Muscle of leg (tissue), 16 donors: ENCODE measurements at places on chromosomes 1 and 21.
A peak's percentile ranks its signal among the peaks of the same experiment; 100 is the strongest.

DNA sequence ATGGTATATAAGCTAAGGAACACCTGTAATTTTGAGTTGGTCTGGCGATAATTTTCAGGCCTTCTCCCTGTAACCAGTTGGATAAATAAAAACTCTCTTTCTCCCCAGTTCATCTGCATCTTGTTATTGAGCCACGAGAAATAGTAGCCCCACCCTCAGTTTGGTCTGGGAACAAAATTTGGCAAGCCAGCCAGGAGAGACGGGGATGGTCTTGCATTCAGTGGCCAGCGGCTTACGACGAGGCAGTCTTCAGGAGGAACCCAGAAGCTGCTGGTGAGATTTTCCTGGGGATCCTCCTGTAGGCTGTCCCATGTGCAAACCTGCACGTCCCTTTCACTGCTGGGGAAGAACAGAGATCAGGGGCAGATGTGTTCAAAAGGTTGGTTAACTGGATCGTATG is 174.6 kb downstream of the PLA2G4A start:
- no peak for DNase-seq

GRCh38 chr1:51953079-51953478 is 37.4 kb downstream of the RAB3B start:
- DNase-seq: no peak

DNA sequence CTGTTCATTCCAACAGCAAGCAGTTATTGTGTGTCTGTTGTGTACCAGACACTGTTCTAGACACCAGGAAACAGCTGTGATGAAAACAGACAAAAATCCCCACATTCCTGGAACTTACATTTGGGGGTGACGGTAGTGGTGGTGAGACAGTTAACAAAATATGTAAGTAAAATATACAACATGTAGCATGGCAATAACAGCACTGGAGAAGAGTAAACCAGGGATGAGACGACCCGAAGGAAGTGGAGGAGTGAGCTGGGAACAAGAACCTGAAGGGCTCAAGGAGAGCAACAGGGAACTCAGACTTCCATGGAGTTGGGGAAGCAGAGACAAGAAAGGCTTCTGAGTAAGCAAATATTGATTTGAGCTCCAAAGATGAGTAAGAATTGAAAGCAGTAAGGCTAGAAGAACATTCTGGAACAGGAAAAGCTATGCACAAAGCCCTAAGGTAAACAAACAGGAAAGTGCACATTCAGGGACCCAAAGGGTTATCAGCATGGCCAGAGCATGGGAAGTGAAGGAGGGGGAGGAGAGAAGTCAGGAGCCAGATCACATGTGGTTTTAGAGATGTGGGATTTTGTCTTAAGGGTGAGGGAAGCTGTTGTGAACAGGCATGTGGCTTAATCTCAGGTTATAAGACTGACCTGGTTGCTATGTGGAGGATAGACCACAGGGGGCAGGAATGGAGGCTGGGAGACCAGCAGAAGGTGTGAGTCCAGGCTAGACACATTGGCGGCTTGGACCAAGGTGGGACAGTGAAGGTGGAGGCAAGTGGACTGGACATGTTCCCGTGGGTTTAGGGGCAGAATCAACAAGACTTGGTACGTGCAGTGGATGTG is 7.3 kb downstream of the CSF1 start:
- no peak for DNase-seq

DNA sequence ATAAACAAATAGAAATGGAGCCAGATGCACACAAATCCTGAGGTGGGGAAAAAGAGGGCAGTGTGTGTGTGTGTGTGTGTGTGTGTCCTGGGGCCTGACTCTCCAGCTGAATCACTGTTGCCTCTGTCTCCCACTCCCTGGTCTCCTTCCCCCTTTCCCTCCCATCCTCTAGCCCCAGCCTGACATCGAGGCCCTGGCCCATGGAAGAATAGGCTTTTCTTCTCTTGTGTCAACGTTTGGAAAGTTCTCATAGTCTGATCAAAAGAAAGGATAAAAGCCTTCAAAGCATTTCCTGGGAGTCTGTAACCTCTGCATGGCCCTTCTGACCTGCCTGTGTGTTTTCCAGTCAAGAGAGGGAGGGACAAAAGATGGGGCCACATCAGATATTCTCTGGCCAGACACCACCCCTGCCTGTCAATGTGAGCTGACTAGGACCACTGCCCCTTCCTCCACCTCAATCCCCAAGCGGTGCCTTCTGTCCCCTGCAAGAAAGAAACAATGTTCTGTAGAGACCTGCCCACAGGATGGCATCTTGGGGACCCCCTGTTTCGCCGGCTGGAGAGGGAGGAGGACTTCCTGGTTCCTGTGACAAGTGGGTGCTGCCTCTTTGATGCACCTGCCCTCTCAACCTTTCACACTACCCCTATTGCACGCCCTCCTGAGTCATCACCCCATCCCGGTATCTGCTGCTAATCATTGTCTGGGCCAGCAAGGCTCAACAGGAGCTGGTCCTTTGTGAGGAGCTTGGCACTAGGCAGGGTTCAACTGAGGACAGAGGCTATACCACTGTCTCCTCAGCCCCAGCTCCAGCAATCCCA is 16.2 kb downstream of the KCNJ10 start:
- DNase-seq: no peak

GRCh38 chr1:24996983-24997893 is 67.2 kb upstream of the RUNX3 start:
- no peak for DNase-seq

- DNase-seq: no peak
These were observed 4.6 kb upstream of the WDR4 start for GRCh38 chr21:42883921-42884320.

- no peak for DNase-seq
These were observed 40.8 kb upstream of the HEATR1 start for GRCh38 chr1:236645016-236645680.

DNA sequence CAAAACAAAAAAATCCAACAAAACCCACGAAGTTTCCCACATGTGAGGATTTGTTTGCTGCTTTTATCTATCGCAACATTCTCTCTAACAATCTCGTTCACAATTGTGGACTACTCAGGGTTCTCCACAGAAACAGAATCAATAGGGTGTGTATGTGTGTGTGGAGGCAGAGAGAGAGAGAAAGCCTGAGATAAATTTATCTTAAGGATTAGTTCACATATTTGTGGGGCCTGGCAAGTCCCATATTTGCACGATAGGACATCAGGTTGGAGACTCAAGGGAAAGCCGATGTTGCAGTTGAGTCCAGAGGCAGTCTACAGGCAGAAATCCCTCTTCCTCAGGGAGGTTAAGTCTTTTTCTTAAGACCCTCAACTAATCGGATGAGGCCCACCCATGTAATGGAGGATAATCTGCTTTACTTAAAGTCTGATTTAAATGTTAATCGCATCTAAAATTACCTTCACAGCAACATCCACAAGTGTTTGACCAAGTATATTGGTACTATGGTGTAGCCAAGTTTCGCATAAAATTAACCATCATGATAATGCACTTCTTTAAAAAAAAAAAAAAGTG is 31.7 kb downstream of the ADAMTS1 start:
- no peak for DNase-seq

- peak; percentile 81 for DNase-seq
These were observed 269.4 kb downstream of the HLX start for GRCh38 chr1:221148660-221149059.

- DNase-seq: no peak
These were observed 43.0 kb downstream of the TMCC2 start for GRCh38 chr1:205270764-205271163.
